ENCODE measurements at places on chromosomes 2 and 18.

DNA sequence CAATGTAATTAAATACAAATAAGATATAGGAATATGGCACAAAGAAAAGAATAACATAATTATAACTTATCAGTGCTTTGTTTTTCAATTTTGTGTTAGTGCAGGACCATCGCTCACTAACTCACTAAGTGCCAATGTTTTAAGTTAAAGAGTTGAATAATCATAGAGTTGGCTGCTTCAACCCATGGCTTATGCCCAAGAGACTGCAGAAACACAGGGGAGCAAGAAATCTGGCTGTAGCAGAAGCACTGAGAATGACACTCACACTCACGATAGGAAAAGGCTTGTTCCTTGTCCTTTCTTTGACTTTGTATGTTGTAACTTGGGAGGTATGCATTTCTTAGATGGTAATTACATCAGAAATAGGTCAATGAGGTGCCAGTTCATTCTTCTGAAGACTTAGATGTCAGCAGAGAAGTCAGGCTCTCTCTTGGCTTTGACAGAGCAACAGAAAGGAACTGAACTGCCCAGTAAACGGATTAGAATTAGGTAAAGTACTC lies 852.2 kb downstream of the LRRTM4 start:
- no peak for DNase-seq

DNA sequence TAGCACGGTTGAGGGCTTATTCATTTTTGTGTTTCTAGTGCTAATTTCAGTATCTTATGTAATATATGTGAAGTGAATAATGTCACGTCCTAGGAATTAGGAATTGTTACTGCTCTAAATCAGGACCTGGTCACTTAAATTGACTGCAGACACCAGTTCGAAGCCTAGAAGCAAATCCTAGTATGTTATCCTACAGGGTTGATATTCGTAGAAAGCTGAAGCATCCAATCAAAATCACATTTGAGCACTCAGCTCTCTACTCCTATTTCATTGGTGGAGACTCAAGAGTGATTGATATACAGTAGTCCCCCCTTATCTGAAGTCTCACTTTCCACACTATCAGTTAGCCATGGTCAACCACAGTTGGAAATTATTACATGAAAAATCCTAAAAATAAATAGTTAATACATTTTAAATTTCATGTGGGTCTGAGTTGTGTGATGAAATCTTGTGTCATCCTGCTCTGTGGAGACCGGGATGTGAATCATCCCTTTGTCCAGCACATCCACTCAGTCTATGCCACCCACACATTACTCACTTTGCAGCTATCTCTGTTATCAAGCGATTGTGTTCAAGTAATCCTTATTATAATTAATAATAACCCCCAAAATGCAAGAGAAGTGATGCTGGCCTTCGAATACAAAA lies 35.2 kb upstream of the SCN9A start:
- DNase-seq: no peak

GRCh38 chr2:233380995-233381637 lies 26.8 kb downstream of the DGKD start:
- DNase-seq: no peak

GRCh38 chr2:227143895-227144294 lies 20.1 kb downstream of the COL4A4 start:
- no peak for DNase-seq

- no peak for DNase-seq
Measured at GRCh38 chr18:49009661-49010060, 58.9 kb upstream of the SMAD7 start.

- DNase-seq: no peak
Measured at GRCh38 chr2:113252047-113252590, 26.6 kb downstream of the PAX8 start.

- no peak for DNase-seq
Measured at GRCh38 chr2:216710551-216711301, 15.4 kb upstream of the IGFBP5 start.

GRCh38 chr2:29196792-29197788 lies 81.9 kb downstream of the CLIP4 start:
- peak; percentile 71 for DNase-seq

GRCh38 chr2:65432227-65433190 lies at the start of gene SPRED2:
Gene SPRED2, minus strand, starts transcription at chr2:65432599. Its CDS starts 612 bp downstream, at chr2:65431987.
- DNase-seq: peak; percentile 62

- no peak for DNase-seq
Measured at GRCh38 chr2:173229086-173229485, 125.6 kb upstream of the CDCA7 start.

DNA sequence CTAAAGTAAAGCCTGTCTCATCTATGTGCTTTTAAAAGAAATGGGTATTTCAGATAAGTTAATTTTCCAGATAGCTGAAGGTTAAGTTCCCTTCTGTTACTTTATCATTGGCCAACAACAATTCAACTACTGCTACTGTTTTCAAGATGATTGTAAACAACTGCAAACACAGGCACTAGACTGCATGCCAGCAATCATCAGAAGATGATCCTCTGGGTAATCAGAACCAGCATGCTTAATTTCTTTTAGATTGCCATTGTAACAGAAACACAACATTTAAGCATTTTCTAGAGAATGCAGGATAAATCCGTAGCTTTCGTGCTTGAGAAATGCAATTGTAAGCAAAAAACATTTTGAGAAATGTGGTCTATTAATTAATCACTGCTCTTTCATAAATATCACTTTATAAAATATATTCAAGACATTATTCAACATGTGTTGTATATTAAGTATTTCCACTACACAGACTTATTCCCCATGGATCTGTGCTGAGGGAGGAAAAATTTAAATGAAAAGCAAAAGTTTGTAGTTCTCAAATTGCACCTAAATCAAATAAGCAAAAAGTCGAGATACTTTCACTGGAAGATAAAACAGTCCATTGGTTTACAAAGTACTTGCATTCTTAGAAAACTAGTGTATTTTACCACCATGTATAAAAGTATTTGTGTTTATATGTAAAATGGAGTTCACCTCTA lies 133.7 kb downstream of the ATL2 start:
- no peak for DNase-seq

GRCh38 chr2:100799686-100800085 lies 20.3 kb upstream of the NPAS2 start:
- no peak for DNase-seq

DNA sequence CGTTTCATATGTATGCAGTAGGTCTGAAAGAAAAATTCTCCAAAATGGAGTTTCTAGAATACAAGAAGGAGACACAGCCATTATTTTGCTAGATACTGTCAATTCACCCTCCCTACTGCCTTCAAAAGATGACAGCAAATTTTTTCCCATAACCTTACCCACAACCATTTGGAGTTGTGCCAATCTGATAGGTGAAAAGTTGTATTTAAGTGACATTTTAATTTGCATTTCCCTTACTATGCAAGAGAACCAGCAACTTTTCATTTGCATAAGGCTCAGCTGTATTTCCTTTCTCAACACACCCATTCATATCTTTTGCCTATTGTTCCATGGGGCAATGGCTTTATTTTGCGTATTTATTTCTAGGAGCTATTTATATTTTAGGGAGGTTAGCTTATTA lies 31.4 kb upstream of the IL18RAP start:
- no peak for DNase-seq

DNA sequence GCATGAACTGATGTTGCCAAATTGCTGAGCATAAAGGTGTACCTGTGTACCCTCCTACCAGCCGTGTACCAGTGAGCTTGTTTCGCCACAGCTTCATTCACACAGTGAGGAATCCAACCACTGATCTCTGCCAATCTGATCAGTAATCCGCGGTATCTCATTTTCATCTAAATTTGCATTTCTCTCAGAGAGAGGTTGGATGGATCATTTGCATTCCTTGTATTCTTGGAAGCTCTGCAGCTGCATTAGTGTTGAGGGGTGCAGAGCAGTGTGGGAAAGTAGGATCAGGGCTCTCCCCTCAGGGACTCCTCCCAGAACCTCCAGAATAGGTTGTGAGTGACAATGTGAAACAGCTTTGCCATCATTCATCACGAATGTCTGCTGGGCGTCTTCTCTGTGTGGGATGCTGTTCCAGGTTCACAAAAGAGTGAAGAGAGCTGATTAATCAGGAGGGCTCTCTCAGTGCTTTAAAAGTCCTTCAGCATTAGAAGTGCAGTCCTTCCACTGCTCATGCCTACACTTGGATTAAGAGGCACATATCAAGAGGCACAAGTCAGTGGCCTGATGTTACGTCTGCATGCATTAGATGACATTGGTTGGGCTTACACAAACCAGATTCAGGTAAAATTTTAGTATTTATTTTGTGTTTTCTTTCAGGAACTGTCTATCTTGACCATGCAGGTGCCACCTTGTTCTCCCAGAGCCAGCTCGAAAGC lies 7.5 kb downstream of the MOCOS start:
- no peak for DNase-seq

DNA sequence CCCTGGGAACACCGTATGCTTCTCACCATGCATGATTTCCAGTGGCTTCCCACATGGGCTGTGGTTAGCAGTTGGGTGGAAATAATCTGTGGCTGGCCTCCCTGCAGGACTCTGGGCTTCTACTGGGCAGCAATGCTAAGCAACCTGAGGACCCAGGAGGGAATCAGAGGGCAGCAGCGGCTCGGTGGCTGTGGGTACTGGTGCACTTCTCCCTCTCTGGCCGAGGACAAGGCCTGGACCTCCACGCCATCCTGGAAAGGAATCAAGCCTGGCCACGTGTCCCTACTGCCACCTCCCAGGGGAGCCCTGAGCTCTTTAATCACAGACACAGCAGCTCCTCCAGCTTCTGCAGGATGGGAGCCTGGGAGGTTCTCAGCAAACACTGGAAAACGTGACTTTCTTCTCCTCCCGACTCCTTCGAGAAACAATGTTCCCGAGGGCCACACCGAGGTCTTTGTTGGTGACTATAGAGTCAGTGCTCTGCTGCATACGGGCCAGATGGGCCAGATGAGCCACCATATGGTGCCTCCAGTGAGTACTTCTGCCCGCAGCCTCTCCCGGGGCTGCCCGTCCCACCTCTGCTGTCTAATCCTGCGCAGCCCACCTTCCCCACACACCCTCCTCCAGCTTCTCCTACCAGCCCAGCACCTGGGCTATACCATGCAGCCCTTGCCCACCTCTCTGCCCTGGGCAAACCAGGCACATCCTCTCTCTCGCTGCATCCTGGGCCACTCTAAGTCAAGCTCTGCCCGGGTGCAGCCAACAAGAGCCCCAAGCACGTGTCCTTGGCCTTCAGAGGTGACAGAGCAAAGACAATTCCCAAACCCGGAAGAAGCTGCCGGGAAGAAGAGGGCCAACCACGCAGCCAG lies 42.8 kb upstream of the OTOS start:
- no peak for DNase-seq

- no peak for DNase-seq
Measured at GRCh38 chr2:142707318-142707717, 170.1 kb upstream of the KYNU start.

- no peak for DNase-seq
Measured at GRCh38 chr2:148122788-148123187, 101.9 kb downstream of the MBD5 start.

- DNase-seq: no peak
Measured at GRCh38 chr2:161061786-161062185, 98.4 kb upstream of the TANK start.

DNA sequence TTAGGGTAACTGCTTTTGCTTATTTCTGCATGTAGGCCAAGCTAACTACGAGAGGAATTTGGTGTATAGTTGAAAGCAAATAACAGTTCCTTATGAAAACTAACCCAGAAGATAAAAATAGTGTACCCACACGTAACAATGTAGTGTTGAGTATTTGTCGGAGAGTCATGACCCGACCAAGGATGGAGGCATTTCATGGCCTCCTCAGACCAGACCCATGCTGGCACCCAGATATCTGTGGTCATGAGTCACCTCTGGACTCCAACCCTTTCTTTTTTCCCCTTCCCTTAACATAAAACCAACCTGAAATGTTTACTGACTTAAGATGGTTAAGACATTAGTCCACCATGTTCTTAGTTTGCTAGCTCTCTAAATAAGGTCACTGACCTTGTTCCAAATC lies 318.7 kb downstream of the NOL4 start:
- DNase-seq: no peak

GRCh38 chr2:381181-381580 lies 93.3 kb upstream of the ALKAL2 start:
- DNase-seq: no peak

DNA sequence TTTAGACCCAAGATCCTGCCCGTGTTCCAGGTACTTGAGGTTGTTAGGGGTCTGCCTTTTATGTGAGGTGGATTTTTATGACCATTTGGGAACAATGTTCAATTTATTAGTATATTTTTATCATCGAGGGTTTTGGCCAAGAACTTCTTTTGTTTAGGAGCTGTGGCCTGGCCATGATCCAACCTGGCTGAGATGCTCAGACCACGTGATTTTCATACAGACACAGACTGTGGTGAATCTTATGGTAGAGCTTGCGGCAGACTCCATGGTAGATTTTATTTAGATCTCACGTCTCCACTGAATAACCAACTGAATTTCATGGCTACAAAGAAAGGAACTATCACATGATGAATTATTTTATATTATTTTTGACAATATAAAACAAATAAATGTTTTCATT lies 405.5 kb upstream of the VWC2L start:
- DNase-seq: no peak

GRCh38 chr2:177783835-177784744 lies 288.5 kb downstream of the PDE11A start:
- no peak for DNase-seq

DNA sequence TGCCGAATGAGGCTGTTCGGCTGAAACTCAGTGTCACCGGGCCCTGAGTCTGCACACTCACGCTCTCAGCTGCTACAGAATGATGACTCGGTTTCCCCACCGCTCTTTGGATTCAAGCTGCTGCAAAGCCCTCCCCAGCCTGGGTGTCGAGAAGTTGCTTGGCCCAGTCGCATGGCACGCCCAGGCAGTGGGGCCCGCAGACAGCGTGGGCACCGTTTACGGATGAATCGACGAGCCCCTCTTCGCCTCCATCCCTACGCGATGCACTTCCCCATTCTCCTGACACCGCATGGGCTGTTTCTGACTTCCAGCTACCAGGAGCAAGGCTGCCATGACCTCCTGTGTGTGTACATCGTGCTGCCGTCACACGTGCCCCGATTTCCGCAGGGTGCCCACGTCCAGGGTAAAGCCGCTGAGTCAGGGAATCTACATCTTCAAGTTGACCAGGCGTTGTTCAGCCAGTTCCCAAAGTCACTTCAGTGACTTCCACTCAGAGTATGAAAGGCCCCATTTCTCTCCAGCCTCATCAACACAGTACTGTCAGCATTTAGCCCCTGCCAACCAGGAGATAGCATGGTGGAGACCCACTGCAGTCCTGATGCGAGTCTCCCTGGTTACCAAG lies 60.3 kb upstream of the GPC1 start:
- no peak for DNase-seq

- DNase-seq: no peak
Measured at GRCh38 chr2:126463892-126464674, 191.9 kb upstream of the GYPC start.

GRCh38 chr2:215080545-215080944 lies 57.9 kb downstream of the ABCA12 start:
- DNase-seq: no peak

DNA sequence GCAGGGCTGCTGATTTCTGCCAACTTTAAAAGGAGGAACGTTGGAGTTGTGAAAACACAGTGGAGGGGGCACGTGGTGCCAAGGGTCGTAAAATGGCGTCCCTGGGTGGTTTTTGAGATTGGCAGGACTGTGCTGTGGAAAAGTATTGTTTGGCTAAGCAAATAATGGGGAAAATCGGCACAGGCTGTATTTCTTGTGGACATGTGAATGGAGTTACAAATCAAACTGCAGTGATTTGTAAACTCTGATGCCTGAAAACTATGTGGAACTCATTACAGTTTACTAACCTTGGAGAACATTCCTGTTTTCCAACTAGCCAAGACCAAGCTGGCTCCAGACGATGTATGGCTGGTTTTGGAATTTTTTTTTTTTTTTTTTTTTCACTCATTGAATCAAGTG lies 68.7 kb downstream of the KCTD1 start:
- DNase-seq: no peak

Data from T-helper 9 cell (primary cell).